ENCODE measurements at places on chromosomes 5 and 9.

DNA sequence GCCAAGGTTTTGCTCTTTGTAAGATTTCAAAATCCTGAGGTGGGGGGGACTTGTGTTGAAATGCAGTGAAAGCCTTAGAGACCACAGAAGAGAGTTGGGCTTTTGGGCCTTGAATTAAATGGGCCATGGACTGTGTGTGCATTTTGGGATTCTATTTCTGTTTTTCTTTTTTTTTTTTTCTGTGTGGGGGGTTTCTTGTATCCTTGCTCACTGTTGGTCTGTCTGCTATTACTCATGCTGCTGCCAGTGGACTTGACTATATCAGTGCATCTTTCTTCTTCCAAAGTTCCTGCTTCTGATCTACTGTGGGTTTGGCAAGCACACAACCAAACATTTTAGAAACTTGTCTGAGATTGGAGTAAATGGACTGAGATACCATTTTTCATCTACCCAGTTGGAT is 344.9 kb downstream of the ARL15 start:
- DNase-seq = no peak

GRCh38 chr9:120368799-120369198 is 211.2 kb downstream of the CDK5RAP2 start:
- no peak for DNase-seq

GRCh38 chr5:135052511-135053145 is 18.6 kb upstream of the PITX1 start:
- no peak for DNase-seq

DNA sequence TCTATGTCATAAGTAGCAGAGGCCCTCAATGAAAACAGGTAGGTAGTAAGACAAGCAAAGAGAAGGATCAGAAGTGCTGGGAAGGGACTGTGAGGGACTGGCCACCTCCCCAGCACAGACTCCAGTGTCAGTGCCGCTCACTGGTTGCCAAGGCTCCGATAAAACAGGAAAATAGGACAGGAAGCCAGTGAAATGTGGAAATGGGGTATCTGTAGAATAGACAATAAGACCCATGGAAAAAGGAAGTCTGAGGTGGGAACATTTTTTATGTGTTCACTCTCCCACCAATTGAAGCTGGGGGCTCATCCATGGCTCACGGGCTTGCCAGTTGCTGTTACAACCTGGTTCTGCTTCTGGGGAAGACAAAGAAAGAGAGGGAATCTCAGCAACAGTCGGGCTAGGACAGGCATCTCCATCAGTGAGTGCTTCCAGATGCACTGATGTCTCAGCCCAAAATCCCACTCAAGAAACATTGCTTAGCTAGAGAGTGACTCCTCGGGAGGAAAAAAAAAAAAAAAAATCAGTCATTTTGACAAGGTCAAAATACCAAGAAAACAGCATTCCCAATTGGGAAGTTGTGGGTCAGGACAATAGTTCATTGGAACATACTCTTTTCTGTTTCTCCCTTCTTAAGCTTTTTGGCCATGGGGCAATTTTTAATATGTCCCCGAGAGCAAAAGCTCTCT is 27.6 kb upstream of the NFIB start:
- no peak for DNase-seq

GRCh38 chr9:4177970-4178758 is 121.7 kb downstream of the GLIS3 start:
- DNase-seq = no peak

DNA sequence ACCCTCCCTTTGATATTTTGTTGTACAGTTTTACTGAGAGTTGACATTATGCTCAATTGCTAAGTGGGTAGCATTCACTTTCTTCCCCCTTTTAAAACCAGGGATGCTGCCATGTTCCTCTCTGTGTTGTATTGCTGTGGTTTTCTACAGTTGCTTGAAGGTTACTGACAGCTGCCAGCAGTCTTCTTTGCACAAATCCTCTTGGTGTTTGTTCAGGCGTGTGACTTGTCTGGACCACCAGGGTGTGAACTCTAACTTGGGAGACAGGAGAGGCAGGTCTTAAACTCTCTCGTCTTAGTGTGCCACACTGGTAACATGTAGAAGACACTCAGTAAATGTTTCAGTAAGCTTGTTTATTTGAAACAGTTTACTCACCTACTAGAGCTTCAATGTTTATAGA is 25.1 kb downstream of the SLC44A1 start:
- DNase-seq = no peak

GRCh38 chr5:137313526-137314175 is 185.5 kb downstream of the SPOCK1 start:
- no peak for DNase-seq

GRCh38 chr9:70923961-70924360 is 197.5 kb downstream of the TRPM3 start:
- DNase-seq = no peak

- DNase-seq = no peak
Observed at GRCh38 chr5:54621709-54622108, 104.2 kb downstream of the SNX18 start.

Data from iPS-NIHi11 (cell line).